ENCODE measurements at places on chromosomes 5 and 9.

GRCh38 chr5:96427824-96428223 is 5.2 kb downstream of the PCSK1 start:
- no peak for DNase-seq

- DNase-seq = no peak
Observed at GRCh38 chr5:54803471-54804011, 181.9 kb downstream of the ESM1 start.

- DNase-seq = no peak
Observed at GRCh38 chr9:99076030-99076429, 28.9 kb upstream of the TGFBR1 start.

DNA sequence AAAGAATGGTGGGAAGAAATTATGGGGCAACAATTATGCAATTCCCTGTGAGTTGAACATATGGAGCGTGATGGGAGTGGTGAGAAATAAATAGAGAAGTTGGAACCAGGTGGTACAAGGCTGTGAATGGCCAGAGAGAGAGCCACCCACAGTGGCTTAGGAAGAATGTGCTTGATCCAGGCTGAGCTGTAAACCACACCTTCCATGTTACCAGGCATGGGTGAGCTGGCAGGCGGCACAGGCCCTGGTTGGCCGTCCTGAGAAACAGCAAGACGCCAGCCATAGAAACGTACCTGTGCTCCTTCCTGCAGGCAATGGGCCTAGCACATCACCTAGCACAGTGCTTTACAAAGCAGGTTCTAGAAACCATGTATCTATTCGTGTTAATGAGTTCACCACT is 74.3 kb downstream of the EPB41L4B start:
- DNase-seq = no peak

DNA sequence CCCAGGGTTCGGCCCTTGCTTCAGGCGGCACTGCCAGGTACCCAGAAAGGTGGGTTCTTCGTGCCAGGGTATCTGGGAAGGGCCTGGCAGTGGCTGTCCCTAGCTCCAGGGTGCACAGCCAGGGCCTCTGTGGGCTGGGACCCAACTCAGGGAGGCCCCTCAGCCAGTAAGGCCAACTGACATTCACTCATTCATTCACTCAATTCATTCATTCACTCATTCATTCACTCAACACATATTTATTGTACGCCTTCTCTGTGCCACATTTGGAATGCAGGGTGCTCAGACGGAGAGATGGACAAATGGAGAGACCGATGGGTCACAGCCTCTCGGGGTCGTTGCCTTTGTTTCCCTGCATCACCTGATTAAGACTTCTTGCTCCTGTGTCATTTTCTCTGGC is 154.9 kb downstream of the GAPVD1 start:
- DNase-seq = no peak

DNA sequence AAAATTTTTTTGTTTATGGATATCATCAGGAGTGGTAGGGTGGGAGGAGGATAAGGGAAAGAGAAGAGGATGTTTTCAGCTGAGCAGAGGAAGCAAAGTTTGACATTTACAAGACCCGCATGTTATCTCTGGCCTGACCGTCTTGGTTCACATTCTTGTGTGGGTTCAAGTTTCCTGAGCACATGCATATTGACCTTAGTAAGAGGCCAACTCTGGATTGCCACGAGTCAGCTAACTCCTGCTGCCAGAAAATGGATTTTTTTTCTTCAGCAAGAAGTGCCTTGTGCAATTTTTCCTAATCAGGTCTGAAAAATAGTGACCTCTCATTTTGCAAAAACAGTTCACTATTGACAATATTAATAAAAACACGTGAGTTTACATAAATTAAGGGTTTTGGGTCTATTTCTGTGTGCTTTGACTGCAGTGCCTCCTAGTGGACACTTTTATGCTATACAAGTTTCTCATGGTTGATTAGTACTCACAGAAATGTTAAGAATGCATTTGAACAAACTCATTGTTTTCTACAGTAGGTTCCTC is 27.1 kb upstream of the BASP1 start:
- DNase-seq = no peak

- no peak for DNase-seq
Observed at GRCh38 chr5:131466171-131466766, 168.8 kb downstream of the RAPGEF6 start.

DNA sequence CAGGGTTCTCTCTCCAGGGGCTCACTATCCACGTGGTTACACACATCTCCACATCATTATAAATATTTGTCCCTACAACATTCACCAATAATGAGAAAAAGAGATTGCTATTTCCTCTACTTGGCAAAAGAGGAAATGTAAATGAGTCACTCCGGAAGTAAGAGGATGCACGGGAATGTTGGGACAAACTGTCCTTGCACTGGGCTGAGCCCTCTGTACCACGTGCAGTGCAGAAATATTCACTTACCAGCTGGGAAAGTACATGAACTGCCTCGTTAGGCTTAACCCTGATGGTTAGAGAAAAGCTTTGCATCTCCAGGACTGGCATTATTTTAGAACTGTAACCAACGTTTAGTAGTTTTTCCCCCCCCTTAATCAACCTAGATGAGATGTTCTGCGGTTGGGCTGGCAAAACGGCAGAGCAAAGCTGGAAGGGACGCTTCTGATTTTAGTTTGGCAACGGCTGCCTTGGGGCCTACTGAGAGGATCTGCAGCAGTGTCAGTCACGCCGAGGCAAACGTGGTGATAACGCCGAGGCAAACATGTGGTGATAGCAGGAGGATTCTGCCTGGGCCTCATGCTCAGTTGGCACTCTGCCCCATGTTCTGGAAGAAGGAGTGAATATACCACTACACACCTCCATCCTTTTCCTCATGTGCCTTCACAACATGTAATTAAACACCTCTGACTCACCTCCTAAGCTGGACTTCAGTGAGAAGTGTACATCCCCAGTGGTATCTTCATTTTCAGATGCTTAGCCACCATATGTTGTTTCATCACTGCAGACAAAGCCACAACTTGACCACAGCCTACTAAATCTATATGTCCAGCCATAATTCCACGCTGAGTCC is 661.4 kb upstream of the KLF4 start:
- no peak for DNase-seq

DNA sequence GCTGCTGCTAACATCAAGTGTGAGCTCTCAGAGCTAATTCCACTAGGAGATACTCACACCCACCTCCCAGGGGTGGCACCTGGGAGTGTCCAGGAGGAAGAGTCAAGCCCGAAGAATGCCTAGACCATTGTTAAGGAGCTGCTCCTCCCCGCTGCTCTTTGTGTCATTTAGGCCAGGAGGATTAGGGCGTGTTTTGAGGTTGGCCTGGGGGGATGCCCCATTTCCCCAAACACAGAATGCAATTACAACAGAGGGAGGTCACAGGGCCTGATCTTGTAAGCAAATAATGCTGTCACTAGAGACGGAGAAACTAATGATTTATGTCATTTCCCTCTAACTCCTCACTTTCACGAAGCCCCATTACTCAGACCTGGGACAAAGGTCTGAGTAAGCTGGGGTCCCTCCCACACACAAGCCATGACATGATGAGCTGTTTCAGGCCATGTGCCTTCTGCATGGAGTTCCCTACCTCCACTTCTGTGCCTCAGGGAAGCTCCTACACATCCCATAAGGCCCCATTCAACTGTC is 312.5 kb downstream of the ACTL7B start:
- DNase-seq = no peak

GRCh38 chr5:171785517-171785916 is at the start of gene SMIM23:
SMIM23 (plus strand) TSS chr5:171785817; CDS start chr5:171785872, 55 bp downstream.
- no peak for DNase-seq

- no peak for DNase-seq
Observed at GRCh38 chr9:128225770-128226411, 22.7 kb downstream of the DNM1 start.

- DNase-seq = peak; percentile 2
Observed at GRCh38 chr9:38619556-38620447, 594 bp downstream of the ANKRD18A start.

DNA sequence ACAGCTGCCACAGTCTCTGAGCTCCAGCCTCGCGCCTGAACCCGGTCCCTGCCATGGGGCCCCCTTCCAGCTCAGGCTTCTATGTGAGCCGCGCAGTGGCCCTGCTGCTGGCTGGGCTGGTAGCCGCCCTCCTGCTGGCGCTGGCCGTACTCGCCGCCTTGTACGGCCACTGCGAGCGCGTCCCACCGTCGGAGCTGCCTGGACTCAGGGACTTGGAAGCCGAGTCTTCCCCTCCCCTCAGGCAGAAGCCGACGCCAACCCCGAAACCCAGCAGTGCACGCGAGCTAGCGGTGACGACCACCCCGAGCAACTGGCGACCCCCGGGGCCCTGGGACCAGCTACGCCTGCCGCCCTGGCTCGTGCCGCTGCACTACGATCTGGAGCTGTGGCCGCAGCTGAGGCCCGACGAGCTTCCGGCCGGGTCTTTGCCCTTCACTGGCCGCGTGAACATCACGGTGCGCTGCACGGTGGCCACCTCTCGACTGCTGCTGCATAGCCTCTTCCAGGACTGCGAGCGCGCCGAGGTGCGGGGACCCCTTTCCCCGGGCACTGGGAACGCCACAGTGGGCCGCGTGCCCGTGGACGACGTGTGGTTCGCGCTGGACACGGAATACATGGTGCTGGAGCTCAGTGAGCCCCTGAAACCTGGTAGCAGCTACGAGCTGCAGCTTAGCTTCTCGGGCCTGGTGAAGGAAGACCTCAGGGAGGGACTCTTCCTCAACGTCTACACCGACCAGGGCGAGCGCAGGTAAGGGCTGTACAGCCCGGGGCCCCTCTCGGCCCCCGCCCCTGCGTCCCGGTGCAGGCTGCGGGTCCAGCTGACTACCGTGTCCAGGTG is 509 bp downstream of the LVRN start:
- DNase-seq = no peak

GRCh38 chr5:150901446-150901845 is 3.3 kb downstream of the ZNF300 start:
- no peak for DNase-seq

GRCh38 chr5:76617675-76618074 is 5.5 kb downstream of the F2RL2 start:
- no peak for DNase-seq

- no peak for DNase-seq
Observed at GRCh38 chr9:71687676-71688075, 80.6 kb downstream of the CEMIP2 start.

- DNase-seq = no peak
Observed at GRCh38 chr9:20207176-20207575, 415.1 kb downstream of the MLLT3 start.

DNA sequence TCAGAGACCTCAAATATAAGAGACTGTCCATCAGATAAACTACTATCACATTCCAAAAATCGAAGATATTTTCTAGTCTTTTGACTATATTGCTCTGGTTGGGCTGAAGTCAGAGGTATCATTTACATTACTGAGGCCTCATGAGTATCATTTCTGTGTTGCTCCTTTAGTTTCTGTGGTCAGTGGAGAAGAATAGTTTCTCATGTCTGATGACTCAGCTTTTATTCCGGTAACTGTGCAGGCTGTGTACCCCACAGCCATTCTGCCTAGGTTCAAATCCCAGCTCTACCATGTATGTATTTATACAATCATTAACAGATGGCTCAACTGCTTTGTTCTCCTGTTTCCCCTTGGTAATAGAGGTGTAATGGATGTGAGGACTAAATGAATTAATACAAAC is 179.3 kb downstream of the ALDH1A1 start:
- no peak for DNase-seq

DNA sequence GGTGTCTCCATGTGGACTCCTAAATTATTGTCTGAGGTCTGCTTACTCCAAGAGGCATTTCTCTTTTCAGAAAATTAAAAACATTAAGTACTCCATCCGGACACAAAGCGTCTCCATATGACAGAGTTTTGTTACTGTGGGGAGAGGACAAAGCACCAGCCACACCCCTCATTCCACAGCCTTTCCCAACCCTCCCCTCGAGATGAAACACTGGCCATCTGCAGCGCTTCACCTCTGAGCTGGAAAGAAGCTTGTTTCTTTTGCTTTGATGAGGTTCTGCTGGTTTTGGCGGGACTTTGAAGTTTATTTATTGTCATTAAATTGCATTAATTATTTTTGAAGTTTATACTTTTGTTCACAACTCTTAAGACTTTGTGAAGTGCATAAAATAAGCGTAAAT is 27.6 kb upstream of the NKD2 start:
- no peak for DNase-seq

GRCh38 chr5:122471752-122472061 is 159.7 kb downstream of the SNCAIP start:
- no peak for DNase-seq

DNA sequence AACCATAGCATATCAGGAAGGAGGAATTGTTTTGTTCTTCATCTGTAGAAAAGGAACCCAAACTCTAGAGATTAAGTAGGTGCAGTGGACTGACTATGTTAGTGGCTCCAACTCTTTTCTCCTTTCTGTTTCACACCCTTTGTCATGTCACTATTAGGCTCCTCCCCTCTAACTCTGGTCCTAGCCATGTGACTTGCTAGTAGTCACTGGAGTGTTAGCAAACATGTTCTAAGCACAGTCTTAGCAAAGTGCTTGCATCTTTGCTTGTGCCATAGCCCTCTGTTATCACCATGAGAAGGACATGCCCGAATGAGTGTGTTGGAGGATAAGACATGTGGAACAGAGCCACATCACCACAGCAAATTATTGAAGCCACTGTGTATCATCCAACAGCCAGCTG is 55.4 kb upstream of the PPP3R2 start:
- no peak for DNase-seq

GRCh38 chr9:3696368-3696767 is 170.6 kb upstream of the RFX3 start:
- DNase-seq = no peak

GRCh38 chr5:1974501-1975405 is 92.0 kb upstream of the IRX4 start:
- no peak for DNase-seq

GRCh38 chr5:127068493-127069214 is 4.6 kb downstream of the C5orf63 start:
- no peak for DNase-seq

Measured in activated CD8-positive, alpha-beta memory T cell treated with anti-CD3 and anti-CD28 coated beads for 48 hours (primary cell).